ENCODE measurements at places on chromosomes 1 and 21. TPM values are rescaled to one million over a fixed set of nuclear protein-coding genes. Genes with fewer than 3 reads are reported as not detected.
A peak's percentile ranks its signal among the peaks of the same experiment; 100 is the strongest.

The TRIM46 gene
- total RNA-seq, result 5.8 TPM

The ACTA1 gene
- total RNA-seq, result not detected

The SPRR2B gene
- not detected for total RNA-seq

The RGS5 gene
- total RNA-seq, result 6.0 TPM

The MATN1 gene
- total RNA-seq, result 1.4 TPM

The TCHH gene
- not detected for total RNA-seq

The GPR3 gene
- 1.1 TPM for total RNA-seq

The FCAMR gene
- not detected for total RNA-seq

- H3K27me3 ChIP-seq, result peaks cover 7% of the 10 kb centered on the region
- H3K27ac ChIP-seq, result no peak overlapping the region
- H3K4me1 ChIP-seq, result no peaks in the 10 kb centered on the region
- H3K4me3 ChIP-seq, result no peak overlapping the region
Measured at GRCh38 chr1:159765806-159766205, 15.0 kb upstream of the DUSP23 start.

DNA sequence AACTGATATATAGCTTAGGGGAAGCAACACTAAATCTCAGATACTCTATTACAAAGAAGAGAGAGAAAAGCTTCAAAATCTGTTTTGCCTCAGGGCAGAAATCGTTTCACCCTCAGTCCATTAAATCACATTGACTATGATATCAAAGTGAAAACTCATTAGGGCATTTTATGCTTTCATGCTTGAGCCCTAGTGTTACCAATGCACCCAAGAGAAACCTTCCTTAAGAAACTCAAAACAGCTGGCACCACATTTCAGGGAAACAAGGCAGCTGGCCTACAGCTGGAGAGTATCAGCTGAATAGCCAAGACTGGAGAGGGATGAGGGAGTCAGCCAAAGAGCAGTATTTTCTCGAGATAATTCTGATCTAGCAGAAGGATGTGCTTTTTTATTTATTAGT is 14.9 kb downstream of the COLGALT2 start:
- DNase-seq, result no peak
- no peak overlapping the region for H3K4me3 ChIP-seq
- no peaks in the 10 kb centered on the region for H3K4me1 ChIP-seq
- H3K27ac ChIP-seq, result no peak overlapping the region
- H3K27me3 ChIP-seq, result peaks cover 10% of the 10 kb centered on the region

DNA sequence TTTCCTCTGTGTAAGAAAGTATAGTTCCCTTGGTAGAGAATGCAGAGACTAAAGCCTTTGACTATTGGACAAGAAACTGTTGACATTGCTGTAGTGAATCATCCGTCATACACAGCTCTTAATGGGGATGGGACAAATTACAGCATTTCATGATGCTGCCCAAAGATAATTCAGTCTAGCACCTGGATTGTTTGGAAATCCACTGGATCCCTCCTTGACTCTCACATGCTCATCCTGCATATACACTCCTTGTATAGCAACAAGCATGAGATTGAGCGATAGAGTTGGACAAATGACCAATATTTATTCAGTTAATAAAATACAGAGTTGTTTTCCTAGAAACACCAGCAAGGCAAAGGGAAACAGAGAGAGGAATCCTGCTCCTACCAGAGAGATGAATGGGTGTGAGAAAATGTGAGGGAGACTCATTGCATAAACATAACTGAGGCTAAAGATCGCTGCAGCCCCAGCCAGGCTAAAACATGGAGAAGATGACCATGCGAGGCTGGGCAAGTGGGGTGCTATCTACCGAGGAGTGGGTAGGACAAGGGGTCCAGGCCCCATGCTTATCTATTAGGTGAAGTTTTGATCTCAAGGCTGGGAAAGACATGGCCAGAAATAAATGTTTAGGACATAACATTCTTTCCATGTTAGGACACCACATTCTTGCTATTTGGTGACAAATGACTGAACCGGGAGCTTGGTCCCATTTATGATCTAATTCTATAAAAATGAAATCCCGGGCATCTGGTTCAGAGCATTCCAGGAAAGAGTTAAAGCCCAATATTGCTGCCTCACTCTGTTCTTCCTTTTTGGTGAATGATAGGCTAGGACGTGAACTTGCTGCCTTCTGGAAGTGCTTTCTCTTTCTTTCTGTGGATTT is 153.2 kb downstream of the TGFB2 start:
- peaks cover 5% of the 10 kb centered on the region for H3K4me1 ChIP-seq
- H3K27ac ChIP-seq, result no peak overlapping the region

- H3K27ac ChIP-seq, result no peak overlapping the region
- H3K27me3 ChIP-seq, result no peaks in the 10 kb centered on the region
- peak; percentile 56 for DNase-seq
- H3K36me3 ChIP-seq, result no peaks in the 10 kb centered on the region
Measured at GRCh38 chr1:48061162-48062136, 64.3 kb upstream of the TRABD2B start.

- no peaks in the 10 kb centered on the region for H3K36me3 ChIP-seq
- H3K27me3 ChIP-seq, result peaks cover 15% of the 10 kb centered on the region
- no peaks in the 10 kb centered on the region for H3K4me1 ChIP-seq
- H3K27ac ChIP-seq, result no peak overlapping the region
Measured at GRCh38 chr1:17139637-17140036, 20.4 kb upstream of the PADI2 start.

- DNase-seq, result no peak
- H3K27ac ChIP-seq, result no peak overlapping the region
- H3K4me1 ChIP-seq, result peaks cover 57% of the 10 kb centered on the region
- H3K36me3 ChIP-seq, result peaks cover 2% of the 10 kb centered on the region
Measured at GRCh38 chr1:151618470-151618869, 6.6 kb downstream of the SNX27 start.

GRCh38 chr1:162937716-162938395 is 76.9 kb upstream of the CCDC190 start:
- H3K4me3 ChIP-seq, result no peak overlapping the region
- DNase-seq, result no peak
- H3K36me3 ChIP-seq, result no peaks in the 10 kb centered on the region
- no peak overlapping the region for H3K27ac ChIP-seq
- peaks cover 1% of the 10 kb centered on the region for H3K4me1 ChIP-seq

- no peak overlapping the region for H3K4me3 ChIP-seq
- no peak overlapping the region for H3K27ac ChIP-seq
- no peaks in the 10 kb centered on the region for H3K27me3 ChIP-seq
- no peak for DNase-seq
- no peaks in the 10 kb centered on the region for H3K36me3 ChIP-seq
- H3K4me1 ChIP-seq, result no peaks in the 10 kb centered on the region
Measured at GRCh38 chr1:186915555-186915954, 86.8 kb downstream of the PLA2G4A start.

DNA sequence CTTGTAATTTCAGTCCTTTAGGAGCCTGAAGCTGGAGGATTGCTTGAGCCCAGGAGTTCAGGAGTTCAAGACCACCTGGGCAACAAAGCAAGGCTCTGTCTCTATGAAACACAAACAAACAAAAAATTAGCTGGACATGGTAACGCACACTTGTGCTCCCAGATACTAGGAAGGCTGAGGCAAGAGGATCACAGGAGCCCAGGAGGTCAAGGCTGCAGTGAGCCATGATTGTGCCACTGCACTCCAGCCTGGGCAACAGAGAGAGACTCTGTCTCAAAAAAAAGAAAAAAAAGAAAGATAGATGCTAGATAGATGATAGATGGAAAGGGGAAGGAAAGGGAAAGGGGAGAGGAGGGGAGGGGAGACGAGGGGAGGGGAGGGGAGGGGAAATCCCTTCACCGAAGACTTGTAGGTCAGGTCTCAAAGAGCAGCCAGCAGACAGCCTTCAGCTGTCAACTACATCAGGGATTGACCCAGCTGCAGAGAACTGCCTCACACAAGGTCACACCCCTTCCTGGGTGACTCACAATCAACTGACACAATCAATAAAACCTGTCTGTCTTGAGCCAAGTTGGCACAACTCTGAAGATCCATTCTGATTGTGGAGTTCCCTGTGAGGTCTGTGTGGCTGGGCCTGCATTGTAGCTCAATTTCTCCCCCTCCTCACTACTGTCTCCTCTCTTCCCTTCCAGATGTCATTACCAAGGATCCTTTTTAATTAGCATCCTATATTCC is 200.6 kb downstream of the RGS7 start:
- no peaks in the 10 kb centered on the region for H3K27me3 ChIP-seq
- no peak overlapping the region for H3K27ac ChIP-seq
- H3K36me3 ChIP-seq, result no peaks in the 10 kb centered on the region

- H3K4me3 ChIP-seq, result no peak overlapping the region
- H3K36me3 ChIP-seq, result peaks cover 19% of the 10 kb centered on the region
- H3K27ac ChIP-seq, result no peak overlapping the region
- H3K27me3 ChIP-seq, result no peaks in the 10 kb centered on the region
- H3K4me1 ChIP-seq, result peaks cover 5% of the 10 kb centered on the region
Measured at GRCh38 chr21:34819357-34819999, 150.7 kb downstream of the CLIC6 start.

DNA sequence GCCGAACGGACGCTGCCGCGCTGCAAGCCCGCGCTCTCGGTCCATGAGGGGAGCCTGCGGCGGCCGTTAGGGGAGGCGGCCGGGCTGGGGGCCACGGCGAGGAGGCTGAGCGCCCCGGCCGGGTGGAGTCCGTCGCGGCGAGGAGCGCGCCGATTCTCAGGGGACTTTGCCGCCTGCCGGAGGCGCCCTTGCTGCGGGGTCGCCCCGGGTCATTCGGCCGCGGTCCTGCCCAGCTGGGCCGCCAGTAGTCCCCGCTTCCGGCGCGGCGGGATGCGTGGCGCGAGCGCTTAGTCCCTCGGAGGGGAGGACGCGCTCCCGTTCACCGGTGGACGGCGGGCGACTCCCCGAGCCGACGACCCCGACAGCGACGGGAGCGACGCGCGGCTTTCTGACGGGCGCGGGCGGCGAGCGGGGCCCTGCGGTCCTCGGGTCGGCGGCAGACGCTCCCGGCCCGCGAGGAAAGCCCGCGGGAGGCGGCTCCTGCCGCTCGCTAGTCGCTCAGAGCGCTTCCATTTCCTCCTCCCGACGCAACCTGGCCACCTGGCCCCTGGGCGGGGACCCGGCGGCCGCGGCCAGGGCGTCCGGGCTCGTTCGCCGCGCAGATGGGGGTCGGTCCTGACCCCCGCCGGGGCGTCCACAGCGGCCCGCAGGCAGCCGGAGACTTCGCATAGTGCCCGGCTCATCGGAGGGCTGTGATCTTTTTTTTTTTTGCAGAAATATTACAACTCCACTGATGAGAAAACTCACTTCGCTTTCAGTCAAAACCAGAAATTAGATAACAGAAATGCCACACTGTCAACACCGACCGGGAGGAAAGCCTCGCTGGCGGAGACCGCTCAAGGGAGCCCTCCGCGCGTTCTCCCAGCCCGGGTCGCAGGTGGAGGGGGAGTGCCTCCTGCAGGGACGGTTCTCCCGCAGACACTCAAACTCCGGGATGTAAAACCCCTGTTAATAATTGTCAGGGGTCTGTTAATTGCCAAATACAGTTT is 641 bp upstream of the ZBTB21 start:
- DNase-seq, result peak; percentile 27
- peaks cover 20% of the 10 kb centered on the region for H3K36me3 ChIP-seq
- H3K4me3 ChIP-seq, result peak overlapping the region; percentile 93
- H3K27ac ChIP-seq, result peak overlapping the region; percentile 85
- H3K4me1 ChIP-seq, result peaks cover 22% of the 10 kb centered on the region
- H3K27me3 ChIP-seq, result no peaks in the 10 kb centered on the region

GRCh38 chr1:19616489-19616888 is 27.6 kb upstream of the NBL1 start:
- no peaks in the 10 kb centered on the region for H3K27me3 ChIP-seq
- H3K36me3 ChIP-seq, result peaks cover 5% of the 10 kb centered on the region
- peaks cover 16% of the 10 kb centered on the region for H3K4me1 ChIP-seq
- no peak overlapping the region for H3K4me3 ChIP-seq
- no peak for DNase-seq

GRCh38 chr1:15288173-15288926 is 41.3 kb downstream of the FHAD1 start:
- no peaks in the 10 kb centered on the region for H3K36me3 ChIP-seq
- no peak overlapping the region for H3K27ac ChIP-seq
- H3K27me3 ChIP-seq, result peaks cover 8% of the 10 kb centered on the region
- H3K4me3 ChIP-seq, result no peak overlapping the region
- H3K4me1 ChIP-seq, result peaks cover 7% of the 10 kb centered on the region
- DNase-seq, result no peak

GRCh38 chr1:186811892-186812291 is 16.9 kb upstream of the PLA2G4A start:
- H3K36me3 ChIP-seq, result no peaks in the 10 kb centered on the region
- no peak for DNase-seq
- no peak overlapping the region for H3K27ac ChIP-seq
- no peaks in the 10 kb centered on the region for H3K27me3 ChIP-seq

DNA sequence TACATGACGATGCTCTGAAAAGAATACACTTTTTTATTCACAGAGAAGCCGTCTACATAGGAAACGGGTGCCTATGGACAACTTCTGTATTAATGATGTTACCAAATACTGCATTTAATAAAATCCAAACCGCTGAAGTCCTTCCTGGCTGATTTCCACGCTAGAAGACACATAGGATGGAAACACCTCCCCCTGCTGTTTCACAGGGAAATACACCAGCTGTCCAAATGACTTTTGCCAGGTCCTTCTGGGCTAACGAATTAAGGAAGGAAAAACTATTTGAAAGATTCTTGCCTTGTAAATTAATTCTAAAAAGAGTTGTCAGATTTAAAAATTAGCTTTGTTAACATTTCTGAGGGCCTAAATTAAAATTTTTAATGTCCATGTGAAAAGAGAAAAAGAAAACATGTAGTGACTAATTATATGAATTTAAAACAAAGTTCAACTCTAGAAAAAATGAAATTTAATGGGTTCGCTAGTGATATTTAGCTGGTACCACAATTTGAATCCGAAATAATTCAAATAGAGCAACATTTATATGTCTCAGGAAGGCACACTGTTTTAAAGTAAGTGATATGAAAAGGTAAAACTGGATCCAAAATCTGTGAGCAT is 146.0 kb downstream of the RERE start:
- H3K36me3 ChIP-seq, result no peaks in the 10 kb centered on the region
- no peak overlapping the region for H3K27ac ChIP-seq
- no peak overlapping the region for H3K4me3 ChIP-seq
- peaks cover 44% of the 10 kb centered on the region for H3K4me1 ChIP-seq

GRCh38 chr21:42535602-42536171 is 22.0 kb downstream of the SLC37A1 start:
- H3K27me3 ChIP-seq, result no peaks in the 10 kb centered on the region
- H3K4me1 ChIP-seq, result peaks cover 12% of the 10 kb centered on the region
- no peak overlapping the region for H3K27ac ChIP-seq
- no peaks in the 10 kb centered on the region for H3K36me3 ChIP-seq
- no peak overlapping the region for H3K4me3 ChIP-seq

DNA sequence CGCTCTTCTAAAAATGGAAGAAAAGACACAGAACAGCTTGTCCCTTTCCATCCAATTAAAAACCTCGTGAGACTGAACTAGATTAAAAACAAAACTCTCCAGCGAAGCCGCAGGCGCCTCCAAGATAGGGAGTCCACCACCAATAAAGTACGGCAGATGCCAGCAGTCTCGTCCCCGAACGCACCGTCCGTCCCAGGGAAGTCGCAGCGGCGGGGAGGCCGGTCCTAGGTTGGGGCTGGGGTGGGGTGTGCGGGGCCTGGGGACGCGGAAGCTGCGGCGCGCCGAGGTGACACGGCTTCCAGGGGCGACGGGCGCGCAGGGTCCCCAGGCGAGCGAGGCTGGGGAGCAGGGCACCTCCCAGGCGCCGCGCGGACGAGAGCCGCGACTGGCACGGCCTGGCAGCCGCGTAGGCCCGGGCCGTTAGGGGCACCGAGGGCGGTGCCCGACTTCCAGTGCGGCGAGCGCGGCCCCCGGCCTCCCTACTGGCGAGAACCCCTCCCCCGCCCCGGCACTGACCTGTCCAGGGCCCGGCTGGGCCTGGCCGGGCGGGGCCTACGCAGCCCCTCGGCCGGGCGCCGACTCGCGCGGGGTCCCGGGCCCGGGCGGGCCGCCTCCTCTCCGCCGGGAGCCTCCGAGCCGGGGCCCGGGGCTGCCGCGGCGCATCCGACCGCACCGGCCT is 28.3 kb upstream of the A3GALT2 start:
- peak; percentile 56 for DNase-seq
- H3K27me3 ChIP-seq, result no peaks in the 10 kb centered on the region
- H3K4me3 ChIP-seq, result peak overlapping the region; percentile 82
- peak overlapping the region; percentile 94 for H3K27ac ChIP-seq
